T follicular helper cell (primary cell): ENCODE measurements at places on chromosomes 6 and 20.

DNA sequence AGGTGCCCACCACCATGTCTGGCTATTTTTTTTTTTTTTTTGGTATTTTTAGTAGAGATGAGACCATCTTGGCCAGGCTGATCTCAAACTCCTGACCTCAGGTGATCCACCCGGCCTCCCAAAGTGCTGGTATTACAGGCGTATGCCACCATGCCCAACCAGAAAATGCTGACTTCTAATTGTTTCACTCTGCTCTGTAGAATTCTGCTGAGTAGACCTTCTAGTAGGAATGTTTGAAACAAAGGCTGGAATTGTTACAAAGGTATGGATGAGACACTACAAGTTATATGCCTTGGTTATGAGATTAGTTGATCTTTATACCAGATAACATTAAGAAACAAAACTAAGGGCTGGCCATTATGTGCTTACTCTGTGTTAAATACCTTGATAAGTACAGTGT, 44.8 kb downstream of the MEP1A start:
- no peak for DNase-seq

DNA sequence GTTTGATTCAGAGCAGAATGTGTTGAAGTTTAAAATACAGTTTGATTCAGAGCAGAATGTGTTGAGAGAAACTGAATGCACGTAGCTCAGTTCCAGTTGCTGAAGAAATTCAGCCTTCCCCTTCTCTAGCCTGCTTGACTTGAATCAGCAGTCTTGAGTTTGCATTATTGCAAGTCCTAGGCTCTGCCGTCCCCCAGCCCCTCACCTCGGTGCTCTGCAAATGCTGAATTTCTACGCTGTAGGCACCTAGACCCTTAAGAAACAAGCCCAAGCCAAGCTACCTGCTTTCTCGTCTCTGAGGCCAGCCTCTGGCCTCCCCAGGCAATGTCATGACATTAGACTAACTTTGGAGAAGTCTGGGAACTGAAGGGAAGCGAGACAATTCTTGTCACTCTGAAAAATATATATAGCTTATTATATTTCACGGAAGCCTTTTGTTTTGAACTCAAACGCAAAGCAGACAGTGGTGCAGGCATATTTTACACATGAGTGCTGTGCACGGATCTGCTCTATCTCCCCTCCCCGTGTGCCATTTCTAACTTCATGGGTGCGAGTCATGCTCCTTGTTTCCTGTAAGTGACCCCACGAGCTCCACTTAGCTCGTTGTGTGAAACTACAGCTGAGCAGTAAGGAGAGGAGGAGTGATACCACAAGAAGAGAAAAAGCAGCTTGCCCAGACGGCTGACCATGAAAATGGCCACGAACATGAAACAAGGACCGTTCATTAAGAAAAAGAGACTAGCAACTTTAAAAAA, 71.4 kb upstream of the DUSP22 start:
- no peak for DNase-seq

- peak; percentile 46 for DNase-seq
These were observed 114.6 kb upstream of the RIPOR2 start for GRCh38 chr6:25050356-25050755.

DNA sequence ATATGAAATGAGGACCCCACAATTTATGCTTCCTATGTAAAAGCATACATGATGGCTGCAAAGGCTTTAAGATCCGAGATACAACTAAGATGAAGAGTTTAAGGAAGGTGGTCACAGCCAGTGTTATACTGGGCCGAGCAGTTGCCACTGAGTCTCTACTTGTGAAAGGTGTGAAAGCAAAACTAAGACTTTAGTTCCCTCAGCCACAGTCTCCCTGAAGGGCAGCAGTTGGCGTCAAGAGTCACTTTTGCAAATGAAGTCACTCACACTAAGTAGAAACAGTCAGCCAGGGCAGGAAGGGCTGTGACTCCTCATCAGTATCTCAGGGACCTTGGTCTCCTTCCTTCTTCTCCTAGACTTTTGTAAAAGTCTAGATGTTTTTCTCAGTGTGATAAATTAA, 191.6 kb upstream of the MCHR2 start:
- DNase-seq, result no peak

DNA sequence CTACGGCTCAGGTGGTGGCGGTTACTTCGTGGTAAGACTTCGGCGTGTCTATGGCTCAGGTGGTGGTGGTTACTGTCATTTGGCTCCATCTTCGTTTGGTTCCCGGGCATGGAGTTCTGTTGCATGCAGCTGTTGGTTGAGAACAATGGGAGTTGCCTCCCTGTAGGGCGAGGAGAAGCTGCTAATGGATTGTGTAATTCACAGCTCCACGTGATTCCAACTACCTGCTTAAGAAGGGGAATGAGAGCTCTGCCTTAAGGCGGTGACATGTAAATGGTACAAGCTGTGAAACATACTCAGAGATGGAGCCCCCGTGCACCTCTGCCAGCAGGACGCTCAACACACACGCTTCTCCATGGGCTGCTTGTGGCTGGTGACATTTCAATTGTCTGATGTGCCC, 12.4 kb upstream of the DACT2 start:
- no peak for DNase-seq

DNA sequence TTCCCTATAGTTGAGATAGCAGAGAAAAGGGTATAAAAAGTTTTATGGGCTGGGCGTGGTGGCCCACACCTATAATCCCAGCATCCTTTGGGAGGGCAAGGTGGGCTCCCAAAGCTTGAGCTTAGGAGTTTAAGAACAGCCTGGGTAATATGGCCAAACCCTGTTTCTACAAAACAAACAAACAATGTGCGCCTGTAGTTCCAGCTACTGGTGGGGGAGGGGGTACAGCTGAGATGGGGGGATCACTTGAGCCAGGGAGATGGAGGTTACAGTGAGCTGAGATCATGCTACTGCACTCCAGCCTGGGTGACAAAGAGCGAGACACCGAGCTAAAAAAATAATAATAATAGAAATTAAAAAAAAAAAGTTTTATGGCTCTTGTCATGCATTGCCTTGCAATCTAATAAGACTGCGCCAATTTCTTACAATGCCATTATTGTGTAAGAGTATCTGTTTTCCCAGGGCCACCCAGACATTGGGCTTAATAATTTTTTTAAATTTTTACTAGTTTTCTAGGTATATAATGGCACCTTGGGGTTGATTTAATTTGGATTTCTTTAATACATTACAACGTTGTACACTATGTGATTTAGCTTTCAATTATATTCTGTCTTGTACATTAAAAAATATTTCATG, 3.9 kb downstream of the ACSS2 start:
- no peak for DNase-seq

- DNase-seq, result no peak
These were observed 7.1 kb upstream of the ADGRG6 start for GRCh38 chr6:142294679-142295078.

- no peak for DNase-seq
These were observed 107.3 kb upstream of the OLIG3 start for GRCh38 chr6:137601471-137601870.

DNA sequence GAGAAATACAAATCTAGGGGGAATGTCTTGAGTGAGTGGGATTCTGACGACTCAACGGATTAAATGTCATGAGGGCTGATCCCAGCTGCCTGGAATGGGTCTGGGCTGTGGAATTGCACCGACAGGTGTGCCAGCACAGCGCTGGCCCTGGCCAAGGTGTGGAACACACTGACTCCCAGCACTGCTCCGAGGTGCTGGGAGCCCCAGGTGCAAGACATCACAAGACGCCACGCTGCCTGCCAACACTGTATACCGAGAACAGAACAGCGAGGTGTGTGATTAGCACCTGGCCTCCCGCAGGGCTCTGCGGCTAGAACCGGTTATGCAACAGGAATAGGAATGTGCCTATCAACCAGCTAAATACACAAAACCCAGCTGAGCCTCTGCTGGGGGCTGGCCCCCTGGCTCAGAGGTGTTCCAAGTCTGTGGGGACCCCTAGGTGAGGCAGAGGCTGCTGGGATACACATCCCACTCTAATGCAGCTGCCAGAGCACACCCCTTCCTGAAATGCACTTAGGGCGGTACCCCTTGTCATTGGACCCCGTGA, 24.8 kb upstream of the APMAP start:
- no peak for DNase-seq

DNA sequence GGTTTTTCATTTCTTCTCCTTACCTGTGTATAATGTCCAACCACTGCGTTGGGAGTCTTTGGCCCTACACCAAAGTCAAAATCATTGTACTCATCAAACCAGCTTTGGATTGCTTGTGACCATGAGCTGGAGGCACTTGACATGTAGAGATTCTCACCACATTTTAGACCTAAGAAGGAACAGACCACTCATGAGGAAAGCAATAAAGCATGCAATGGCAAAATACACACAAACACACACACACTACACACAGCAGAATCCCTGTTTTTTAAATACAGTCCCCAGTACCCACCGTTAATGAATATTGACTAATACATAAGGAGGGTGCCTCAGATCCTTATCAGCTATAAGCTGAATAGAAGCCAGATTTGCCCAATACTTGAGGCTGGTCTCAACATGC, 10.5 kb downstream of the CRISP3 start:
- DNase-seq, result no peak

DNA sequence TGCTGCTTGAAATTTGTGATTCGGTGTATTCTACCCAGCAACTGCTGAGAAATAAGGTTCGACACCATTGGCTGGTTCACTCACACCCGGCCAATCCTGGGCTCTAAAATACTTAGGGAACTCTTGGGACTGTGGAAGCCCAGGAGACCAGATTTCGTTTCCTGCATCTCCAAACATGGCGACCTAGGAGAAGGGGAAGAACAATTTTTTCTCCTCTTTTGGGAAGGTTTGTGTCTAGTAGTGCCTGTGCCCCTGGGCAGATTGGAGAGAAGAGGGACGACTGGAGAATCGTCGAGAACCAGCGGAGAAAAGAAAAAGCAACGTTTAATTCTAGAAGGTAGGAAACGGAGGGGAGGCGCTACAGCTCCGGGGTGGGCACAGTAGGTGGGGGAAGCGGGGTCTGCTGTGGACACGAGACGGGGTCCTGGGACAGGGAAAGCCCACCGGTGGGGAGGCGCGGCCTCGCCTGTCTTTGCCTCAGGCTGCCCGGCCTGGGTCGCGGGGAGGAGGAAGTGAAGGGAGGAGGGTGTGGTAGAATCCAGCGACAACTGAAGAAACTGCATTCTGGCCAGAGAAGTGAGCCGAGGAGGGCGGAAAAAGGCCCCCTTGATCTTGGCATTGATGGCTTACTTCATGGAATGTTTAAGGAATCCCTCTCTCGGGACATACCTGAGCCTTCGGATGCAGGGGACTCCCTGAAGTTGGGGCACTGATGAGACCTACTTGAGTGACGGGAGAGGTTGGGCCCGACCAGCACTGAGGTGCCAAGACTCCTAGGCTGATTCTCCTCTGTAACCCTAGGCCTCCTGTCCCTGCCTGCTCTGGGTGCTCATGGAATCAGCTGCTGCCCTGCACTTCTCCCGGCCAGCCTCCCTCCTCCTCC, at the start of gene BTN2A1:
BTN2A1 (plus strand) TSS at position 150 of the 883 bp plus-strand sequence; CDS start at position 832, 682 bp downstream.
- peak; percentile 68 for DNase-seq

GRCh38 chr6:161947371-161947770, 673.5 kb upstream of the AGPAT4 start:
- DNase-seq, result no peak

DNA sequence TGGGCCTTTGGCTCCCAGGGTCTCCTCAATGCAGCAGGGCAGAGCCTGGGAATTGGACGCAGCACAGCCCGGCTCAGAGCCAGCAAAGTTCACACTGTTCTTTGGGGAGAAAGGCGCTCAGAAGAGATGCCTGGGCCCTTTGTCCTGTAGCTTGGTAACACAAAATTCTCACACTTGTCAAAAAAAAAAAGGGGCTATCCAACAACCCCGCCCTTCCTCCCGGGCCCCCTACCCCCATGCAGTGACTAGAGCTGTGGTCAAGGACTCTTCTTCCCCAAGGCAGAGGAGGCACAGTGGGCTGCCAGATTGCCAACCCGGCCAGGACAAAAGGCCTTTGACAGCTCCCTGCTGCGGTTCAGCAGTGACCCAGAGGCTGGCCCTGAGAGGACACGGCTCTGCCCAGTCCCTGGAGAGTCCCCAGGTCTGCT, 2.0 kb downstream of the NKAIN4 start:
- DNase-seq, result no peak

- DNase-seq, result no peak
These were observed 127.6 kb downstream of the SYNDIG1 start for GRCh38 chr20:24597051-24597450.
